ENCODE measurements at places on chromosomes 12 and 14.
A peak's percentile ranks its signal among the peaks of the same experiment; 100 is the strongest.

DNA sequence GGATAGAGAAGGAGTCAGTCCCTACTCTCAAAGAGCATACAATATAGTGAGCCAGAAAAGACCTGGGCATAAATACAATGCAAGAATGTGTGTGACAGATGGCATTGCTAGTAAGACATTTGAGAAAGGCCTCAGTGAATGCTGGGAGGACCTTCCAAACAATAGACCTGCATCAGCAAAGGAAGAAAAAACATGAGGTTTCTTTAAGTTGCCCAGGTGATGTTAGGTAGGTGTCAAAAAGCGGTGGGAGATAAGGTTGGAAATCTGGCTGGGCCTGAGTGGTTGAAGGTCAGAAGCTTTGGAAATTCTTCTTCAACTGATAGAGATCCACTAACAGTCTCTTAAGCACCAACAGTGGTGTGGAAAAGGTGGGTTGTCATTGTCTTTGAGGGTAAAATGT is 50.5 kb upstream of the FRS2 start:
- no peak for DNase-seq

- no peak for DNase-seq
Observed at GRCh38 chr12:12624498-12624992, 12.9 kb downstream of the CREBL2 start.

- peak; percentile 35 for DNase-seq
Observed at GRCh38 chr14:25122211-25122610, 72.3 kb upstream of the STXBP6 start.

- no peak for DNase-seq
Observed at GRCh38 chr14:88322504-88323085, 474 bp downstream of the KCNK10 start.

- DNase-seq: no peak
Observed at GRCh38 chr12:3523728-3524127, 32.7 kb downstream of the PRMT8 start.

DNA sequence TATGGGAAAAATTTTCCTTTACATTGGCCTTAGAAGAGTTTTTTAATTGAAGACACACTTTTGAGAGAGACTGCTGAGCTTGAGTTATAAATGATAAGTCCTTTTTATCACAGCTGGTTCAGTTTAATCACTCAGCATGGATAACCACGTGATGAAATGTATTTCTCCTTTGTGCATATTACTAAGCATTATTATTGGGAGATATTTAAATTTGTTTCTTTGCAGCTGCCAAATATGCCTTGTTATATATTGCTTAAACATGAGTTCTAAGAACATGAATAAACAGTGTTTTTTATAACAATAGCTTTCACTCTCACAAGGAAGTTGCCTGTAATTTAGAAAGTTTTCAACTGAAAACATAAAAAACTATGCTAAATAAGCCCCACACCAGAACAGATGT is 293.5 kb upstream of the LRFN5 start:
- no peak for DNase-seq

GRCh38 chr12:107477947-107478610 is 207.5 kb upstream of the PWP1 start:
- no peak for DNase-seq

- no peak for DNase-seq
Observed at GRCh38 chr14:74630881-74631690, 19.0 kb upstream of the LTBP2 start.

- DNase-seq: no peak
Observed at GRCh38 chr14:37977481-37977880, 230.2 kb upstream of the SSTR1 start.

DNA sequence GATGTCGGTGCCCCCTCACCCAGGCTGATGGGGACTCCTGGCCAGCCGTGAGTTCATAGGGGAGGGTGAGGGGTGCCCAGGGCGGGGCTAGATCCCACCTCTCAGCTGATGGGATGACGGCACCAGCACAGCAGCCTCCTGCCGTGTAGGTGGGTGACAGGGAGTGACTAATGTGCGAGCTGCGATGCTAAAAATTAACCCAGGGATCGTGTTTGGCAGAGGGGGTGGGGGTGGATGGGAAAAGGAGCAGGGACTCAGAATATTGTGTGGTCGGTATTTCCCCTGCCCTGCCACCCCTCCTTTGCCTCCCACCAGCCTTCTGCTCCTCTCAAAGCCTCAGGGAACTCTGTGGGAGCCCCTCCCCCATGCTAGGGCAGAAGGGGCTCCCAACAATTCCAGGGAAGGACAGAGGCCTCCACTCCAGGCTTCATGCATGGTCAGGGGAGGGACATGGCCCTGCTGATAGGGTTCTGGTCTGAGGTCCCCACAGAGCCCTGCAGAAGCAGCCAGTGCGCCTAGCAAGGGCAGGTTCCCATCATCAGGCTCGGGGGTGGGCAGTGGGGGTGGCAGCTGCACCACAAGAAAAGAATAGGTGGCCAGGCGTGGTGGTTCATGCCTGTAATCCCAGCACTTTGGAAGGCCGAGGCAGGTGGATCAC is 12.5 kb downstream of the TAMALIN start:
- no peak for DNase-seq

GRCh38 chr12:8123124-8123912 is at the start of gene CLEC4A:
Gene CLEC4A, plus strand, starts transcription at chr12:8123617. Its CDS starts 262 bp downstream, at chr12:8123879.
- peak; percentile 80 for DNase-seq

DNA sequence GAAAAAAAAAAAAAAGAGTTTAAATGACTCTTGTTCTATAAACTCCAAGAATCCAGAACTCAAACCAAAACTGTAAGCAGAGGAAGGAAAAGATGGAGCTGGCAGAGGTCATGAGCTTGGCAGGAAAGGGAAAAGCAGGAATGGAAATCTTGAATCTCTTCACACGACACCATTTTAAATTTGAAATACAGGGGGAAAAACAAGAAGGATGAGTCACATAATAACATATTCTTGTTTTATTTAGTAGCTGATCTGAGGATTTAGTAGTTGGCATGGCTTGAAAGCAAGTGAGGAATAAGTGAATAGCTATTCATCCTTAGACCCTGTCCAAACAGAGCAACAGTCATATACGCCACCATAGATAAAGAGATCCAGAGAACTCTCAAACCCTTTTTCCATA is 35.0 kb downstream of the EPS8 start:
- no peak for DNase-seq

GRCh38 chr14:23094666-23095195 is at the start of gene ACIN1:
Gene ACIN1, minus strand, starts transcription at chr14:23095136. Its CDS starts 24 bp downstream, at chr14:23095112.
- no peak for DNase-seq

GRCh38 chr12:65631621-65632111 is 192.6 kb upstream of the HMGA2 start:
- no peak for DNase-seq

GRCh38 chr12:116551952-116552772 is 7.0 kb upstream of the MAP1LC3B2 start:
- peak; percentile 96 for DNase-seq

DNA sequence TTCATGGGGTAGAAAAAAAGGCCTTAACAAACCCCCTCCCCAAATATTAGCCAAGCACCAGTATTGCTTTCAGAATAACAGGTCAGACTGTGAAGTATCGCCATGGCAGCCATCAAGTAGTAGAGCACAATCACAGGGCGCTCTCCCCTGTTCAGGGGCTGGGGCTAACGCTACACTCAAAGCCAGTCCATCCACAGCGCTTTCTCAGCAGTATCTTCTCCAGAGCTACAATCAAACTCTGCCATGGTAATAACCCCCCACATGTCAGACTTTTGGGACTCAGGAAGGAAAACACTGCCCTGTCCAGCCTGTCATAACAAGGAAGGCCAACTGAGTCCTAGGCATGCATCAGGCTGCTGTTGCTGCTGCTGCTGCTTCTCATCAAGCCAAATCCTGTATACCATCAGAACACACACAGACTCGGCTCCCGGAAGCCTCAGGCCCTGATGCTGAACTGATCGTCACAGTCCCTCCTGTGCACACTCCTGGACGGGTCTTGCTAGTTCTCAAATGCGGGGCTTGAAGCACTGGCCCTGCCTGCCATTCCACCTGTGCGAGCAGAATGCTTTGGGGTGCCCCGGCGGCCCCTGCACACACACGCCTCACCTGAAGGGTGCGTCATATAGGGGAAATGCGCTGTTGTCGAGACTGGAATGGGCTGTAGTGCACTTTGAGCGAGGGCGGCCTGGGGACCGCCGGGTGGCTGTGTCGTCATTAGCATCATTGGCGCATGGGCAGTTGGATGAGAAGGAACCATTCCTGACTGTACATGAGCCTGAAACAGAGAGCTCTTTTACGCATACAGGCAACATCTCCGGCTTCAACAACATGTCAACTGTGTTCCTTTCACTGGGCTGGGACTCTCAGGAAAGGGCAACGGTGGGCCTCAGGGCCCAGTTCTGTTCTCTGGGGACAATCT is 47.6 kb downstream of the SH2B3 start:
- no peak for DNase-seq

- DNase-seq: peak; percentile 65
Observed at GRCh38 chr14:97074856-97075255, 277.7 kb downstream of the VRK1 start.

GRCh38 chr14:92646952-92647796 is 101.3 kb downstream of the LGMN start:
- DNase-seq: no peak

GRCh38 chr12:42446761-42447160 is 120.8 kb downstream of the PPHLN1 start:
- DNase-seq: no peak

DNA sequence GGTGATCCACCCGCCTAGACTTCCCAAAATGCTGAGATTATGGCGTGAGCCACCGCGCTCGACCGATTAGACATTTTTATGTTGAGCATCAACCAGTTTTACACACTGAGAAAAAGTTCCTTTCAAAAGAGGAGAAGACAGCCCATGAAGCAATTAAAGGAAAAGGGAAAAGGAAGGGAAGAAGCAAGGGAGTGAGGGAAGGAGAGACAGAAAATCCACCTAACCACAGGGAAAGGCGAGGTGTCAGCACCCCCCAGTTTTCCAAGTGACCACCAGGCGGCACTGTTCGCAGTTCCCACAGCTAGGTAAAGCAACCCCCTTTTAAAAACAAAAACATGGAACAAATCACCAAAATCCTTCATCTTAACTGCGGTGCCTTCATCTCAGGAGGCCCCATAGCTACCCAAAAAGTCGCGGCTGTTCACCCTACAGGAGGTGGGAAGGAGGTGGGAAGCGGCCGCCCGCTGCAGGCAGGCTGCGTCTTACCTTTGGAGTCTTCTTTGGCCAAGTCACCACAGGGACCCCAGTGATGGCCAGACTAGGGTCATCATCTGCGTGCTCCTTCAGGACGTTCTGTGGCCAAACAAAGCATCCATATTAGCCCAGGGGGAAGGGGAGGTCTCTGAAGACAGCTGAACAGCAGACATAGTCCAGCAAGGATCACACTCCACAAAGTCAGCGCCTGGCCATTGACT is 86.6 kb downstream of the KDM2B start:
- DNase-seq: no peak

GRCh38 chr12:66531766-66532165 is 147.1 kb downstream of the GRIP1 start:
- no peak for DNase-seq

DNA sequence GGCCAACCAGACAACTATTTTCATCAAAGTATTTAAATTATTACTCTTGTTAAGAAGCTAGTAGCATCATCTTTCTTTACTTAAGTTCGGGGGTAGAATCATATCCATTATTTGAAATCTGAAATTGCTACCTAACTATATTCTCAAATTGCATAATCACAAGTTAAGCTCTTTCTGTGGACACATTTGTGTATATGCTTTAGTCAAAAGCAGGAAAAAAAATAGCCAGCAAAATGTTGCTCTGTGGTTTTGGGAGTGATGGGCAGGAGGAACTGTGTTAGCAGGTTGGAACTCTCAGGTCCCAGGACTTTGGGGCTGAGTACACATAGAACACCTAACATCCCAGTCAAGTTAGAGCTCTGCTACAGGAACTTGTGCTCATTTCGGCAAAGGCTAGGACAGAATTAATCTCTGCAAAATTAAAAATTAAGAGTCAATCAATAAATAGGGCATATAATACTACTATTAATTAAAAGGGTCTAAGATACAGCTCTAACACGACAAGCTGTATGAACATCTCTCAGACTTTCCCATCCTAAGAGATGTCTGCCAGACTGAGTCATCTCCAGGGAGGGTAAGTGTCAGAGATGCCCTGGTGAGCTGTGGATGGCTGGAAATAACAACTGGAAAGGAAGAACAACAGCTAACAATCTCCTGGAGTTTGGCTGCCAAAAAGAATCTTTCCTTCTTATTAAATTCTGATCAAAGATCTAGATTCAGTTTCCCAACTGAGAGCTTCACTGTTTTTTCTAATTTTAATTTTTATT is 203.5 kb upstream of the GZMB start:
- DNase-seq: no peak

GRCh38 chr14:90556012-90556477 is 159.2 kb downstream of the CALM1 start:
- no peak for DNase-seq

DNA sequence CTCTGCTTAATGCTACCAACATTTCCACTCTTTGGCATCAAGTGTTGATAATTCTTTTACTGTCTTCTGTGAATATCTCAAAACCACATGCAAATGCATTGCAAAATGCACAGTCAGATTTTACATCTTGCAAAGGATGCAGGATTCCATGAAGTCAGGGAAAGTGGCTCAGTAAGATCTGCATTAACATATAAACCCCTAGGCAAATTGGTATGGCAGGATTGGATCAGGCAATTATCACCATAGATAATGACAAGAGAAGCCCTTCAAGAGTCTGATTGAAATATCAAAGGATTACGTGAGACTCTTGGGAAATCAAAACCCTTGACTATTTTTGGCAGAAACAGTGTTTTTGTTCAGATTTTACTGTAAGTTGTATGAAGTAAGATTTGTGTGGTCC is 71.0 kb downstream of the TMTC2 start:
- DNase-seq: no peak

- DNase-seq: no peak
Observed at GRCh38 chr12:49655595-49656236, 32.4 kb downstream of the PRPF40B start.

DNA sequence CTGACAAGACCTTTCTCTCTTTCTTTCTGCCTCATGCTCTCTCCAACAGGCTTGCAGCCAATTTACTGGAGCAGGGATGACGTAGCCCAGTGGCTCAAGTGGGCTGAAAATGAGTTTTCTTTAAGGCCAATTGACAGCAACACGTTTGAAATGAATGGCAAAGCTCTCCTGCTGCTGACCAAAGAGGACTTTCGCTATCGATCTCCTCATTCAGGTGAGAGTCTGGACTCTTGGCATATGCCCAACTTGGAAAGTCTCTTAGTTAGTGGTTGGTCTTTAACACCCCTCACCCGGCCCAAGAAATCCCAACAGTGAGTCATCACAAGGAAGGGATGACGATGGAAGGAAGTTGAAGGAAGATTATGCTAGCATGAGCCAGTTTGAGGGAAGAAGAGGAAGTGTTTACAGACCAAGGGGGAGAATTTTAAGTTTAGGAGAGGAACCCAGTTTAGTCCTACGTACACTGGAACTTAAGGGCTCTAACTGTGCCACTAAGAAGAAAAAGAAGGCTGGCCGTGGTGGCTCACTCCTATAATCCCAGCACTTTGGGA is 189.7 kb downstream of the ETV6 start:
- peak; percentile 83 for DNase-seq

GRCh38 chr12:122820838-122821271 is 14.4 kb upstream of the HIP1R start:
- no peak for DNase-seq

- DNase-seq: no peak
Observed at GRCh38 chr14:68890173-68890931, 88.8 kb downstream of the ACTN1 start.

Data from MV-4-11 (cell line).